Activated CD4-positive, alpha-beta T cell treated with anti-CD3 and anti-CD28 coated beads, Interleukin-2, amount 10 ng/mL, durations not matched to agents 7 days and 5 days (primary cell): ENCODE measurements at places on chromosomes 12 and 14. TPM values are rescaled to one million over a fixed set of nuclear protein-coding genes. Genes with fewer than 3 reads are reported as not detected.

CEBPE gene
- total RNA-seq, result 0.67 TPM

PTPRO gene
- total RNA-seq, result 7.7 TPM

FKBP3 gene
- total RNA-seq, result 69.6 TPM

CCDC196 gene
- total RNA-seq, result not detected

CELA1 gene
- not detected for total RNA-seq

KRT83 gene
- total RNA-seq, result not detected

- H3K36me3 ChIP-seq, result peaks cover 29% of the 10 kb centered on the region
- H3K27ac ChIP-seq, result no peak overlapping the region
- H3K4me3 ChIP-seq, result no peak overlapping the region
- no peaks in the 10 kb centered on the region for H3K27me3 ChIP-seq
Observed at GRCh38 chr14:65422088-65422834, 9.7 kb downstream of the FUT8 start.

- no peak for DNase-seq
- H3K27me3 ChIP-seq, result no peaks in the 10 kb centered on the region
- no peak overlapping the region for H3K27ac ChIP-seq
- peaks cover 24% of the 10 kb centered on the region for H3K4me1 ChIP-seq
Observed at GRCh38 chr12:2544230-2544629, 250.5 kb upstream of the FKBP4 start.

GRCh38 chr14:59013672-59014298, 174.7 kb upstream of the DAAM1 start:
- no peaks in the 10 kb centered on the region for H3K4me1 ChIP-seq
- H3K36me3 ChIP-seq, result no peaks in the 10 kb centered on the region
- peaks cover 4% of the 10 kb centered on the region for H3K27me3 ChIP-seq
- no peak overlapping the region for H3K4me3 ChIP-seq

GRCh38 chr12:30988086-30988485, 61.5 kb downstream of the TSPAN11 start:
- H3K4me3 ChIP-seq, result no peak overlapping the region
- no peak for DNase-seq
- H3K4me1 ChIP-seq, result no peaks in the 10 kb centered on the region
- H3K27me3 ChIP-seq, result no peaks in the 10 kb centered on the region
- H3K27ac ChIP-seq, result no peak overlapping the region

DNA sequence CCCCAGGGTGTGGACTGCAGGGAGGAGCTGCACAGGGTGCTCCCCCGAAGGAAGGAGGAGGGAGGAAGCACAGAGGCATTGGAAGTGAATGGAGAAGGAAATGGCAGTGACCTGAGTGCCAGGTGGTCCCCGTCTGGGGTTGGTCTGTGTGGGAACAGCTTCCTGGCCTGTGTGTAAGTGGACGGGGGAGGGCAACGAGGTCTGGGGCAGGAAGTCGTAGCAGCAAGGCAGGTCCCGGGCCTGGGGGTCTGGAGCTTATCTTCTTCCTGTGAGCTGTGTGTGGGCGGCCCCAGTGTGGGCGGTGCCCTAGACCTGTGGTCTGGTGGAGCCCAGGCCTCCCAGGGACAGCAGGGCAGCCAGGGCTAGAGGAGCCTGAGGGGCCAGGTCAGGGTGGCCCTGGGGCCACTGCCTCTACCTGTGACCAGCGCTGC, 382.1 kb downstream of the TMEM121 start:
- no peak for DNase-seq
- no peak overlapping the region for H3K4me3 ChIP-seq
- H3K36me3 ChIP-seq, result peaks cover 2% of the 10 kb centered on the region

- no peaks in the 10 kb centered on the region for H3K4me1 ChIP-seq
- H3K4me3 ChIP-seq, result no peak overlapping the region
- H3K36me3 ChIP-seq, result no peaks in the 10 kb centered on the region
- H3K27me3 ChIP-seq, result peaks cover 3% of the 10 kb centered on the region
- no peak overlapping the region for H3K27ac ChIP-seq
Observed at GRCh38 chr12:13504074-13504473, 307.5 kb downstream of the EMP1 start.

DNA sequence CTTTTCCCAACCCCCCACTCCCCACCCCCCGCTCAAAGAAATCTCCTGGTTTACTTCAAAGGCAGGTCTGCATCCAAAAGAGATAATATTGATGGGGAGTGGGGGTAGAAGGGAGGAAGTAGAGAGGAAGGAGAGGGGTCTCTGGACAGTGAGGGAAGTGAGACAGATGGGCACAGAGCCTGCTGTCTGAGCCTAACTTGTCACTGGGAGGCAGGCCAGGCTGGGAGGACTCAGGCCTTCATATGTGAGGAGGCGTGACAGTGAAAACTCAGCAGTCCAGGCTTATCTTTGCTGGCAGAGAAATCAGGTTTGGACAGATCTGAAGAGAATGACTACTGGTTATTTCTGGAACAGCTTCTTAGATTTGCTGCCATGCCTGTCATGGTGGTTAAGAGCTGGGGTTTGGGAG, 192.3 kb downstream of the NUAK1 start:
- H3K27ac ChIP-seq, result no peak overlapping the region
- peaks cover 2% of the 10 kb centered on the region for H3K27me3 ChIP-seq
- no peaks in the 10 kb centered on the region for H3K4me1 ChIP-seq

GRCh38 chr12:80217011-80217535, 117.7 kb downstream of the OTOGL start:
- H3K36me3 ChIP-seq, result no peaks in the 10 kb centered on the region
- no peak overlapping the region for H3K4me3 ChIP-seq
- no peaks in the 10 kb centered on the region for H3K4me1 ChIP-seq
- DNase-seq, result no peak
- peaks cover 1% of the 10 kb centered on the region for H3K27me3 ChIP-seq
- no peak overlapping the region for H3K27ac ChIP-seq

DNA sequence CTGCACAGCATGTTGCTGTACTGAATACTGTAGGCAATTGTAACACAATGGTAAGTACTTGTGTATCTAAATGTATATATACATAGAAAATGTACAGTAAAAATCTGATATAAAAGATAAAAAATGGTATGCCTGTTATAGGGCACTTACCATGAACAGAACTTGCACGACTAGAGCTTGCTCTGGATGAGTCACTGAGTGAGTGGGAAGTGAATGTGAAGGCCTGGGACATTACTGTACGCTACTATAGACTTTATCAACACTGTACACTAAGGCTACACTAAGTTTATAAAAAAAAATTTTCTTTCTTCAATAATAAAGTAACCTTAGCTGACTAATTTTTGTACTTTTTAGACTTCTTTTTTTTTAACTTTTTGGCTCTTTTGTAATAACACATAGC, 24.2 kb upstream of the NEDD1 start:
- H3K27me3 ChIP-seq, result peaks cover 2% of the 10 kb centered on the region
- no peaks in the 10 kb centered on the region for H3K36me3 ChIP-seq
- DNase-seq, result no peak
- H3K4me3 ChIP-seq, result no peak overlapping the region
- no peak overlapping the region for H3K27ac ChIP-seq
- H3K4me1 ChIP-seq, result no peaks in the 10 kb centered on the region
